ENCODE measurements at places on chromosomes 1 and 21. TPM values are rescaled to one million over a fixed set of nuclear protein-coding genes. Genes with fewer than 3 reads are reported as not detected.

The AGT gene
- total RNA-seq = not detected

The LRRC39 gene
- 0.12 TPM for total RNA-seq

The SERTAD4 gene
- 1.1 TPM for total RNA-seq

The KIRREL1 gene
- 80.2 TPM for total RNA-seq

The RNU1-3 gene
- total RNA-seq = not detected

The FOXJ3 gene
- total RNA-seq = 22.6 TPM
